ENCODE measurements at places on chromosomes 4 and X.

DNA sequence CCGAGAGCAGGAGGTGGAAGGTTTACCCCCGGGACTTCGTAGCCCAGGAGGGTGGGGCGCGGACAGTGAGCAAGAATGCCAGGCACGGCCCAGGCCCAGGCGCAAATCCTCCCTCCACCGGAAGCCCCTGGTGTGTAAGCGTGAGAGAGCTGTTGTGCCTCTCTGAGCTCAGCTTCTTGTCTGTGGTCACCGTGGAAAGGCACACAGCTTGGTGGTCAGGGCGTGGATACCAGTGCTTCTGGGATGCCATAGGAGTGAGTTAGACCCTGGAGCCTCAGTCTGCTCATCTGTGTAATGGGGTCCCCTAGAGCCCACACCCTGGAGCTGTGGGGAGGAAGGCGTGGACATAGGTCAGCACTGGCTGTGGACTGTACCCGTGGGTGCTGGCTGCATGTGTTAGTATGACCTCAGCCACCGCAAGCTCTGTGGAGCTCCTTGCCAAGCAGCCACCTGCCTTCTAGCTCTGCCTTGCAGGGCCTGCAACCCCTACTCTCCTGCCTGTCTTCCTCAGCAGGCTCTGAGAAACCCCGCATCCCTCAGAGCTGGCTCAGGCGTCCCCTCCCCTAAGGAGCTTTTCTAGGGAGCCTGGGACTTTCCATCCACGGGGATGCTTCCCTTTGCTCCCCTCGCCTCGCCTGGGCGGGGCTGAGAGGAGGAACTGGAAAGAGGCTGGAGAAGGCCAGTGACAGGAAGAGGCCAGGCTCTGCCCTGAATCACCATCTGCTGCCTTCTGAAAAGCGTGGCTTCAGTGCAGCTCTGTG is 28.0 kb upstream of the AFAP1 start:
- DNase-seq = peak; percentile 35

GRCh38 chr4:159607809-159608208 is 504.9 kb downstream of the RAPGEF2 start:
- no peak for DNase-seq

- DNase-seq = peak; percentile 29
Measured at GRCh38 chr4:147640331-147640730, 23.1 kb downstream of the TMEM184C start.

GRCh38 chrX:30580641-30581040 is 3.1 kb upstream of the TASL start:
- peak; percentile 1 for DNase-seq

DNA sequence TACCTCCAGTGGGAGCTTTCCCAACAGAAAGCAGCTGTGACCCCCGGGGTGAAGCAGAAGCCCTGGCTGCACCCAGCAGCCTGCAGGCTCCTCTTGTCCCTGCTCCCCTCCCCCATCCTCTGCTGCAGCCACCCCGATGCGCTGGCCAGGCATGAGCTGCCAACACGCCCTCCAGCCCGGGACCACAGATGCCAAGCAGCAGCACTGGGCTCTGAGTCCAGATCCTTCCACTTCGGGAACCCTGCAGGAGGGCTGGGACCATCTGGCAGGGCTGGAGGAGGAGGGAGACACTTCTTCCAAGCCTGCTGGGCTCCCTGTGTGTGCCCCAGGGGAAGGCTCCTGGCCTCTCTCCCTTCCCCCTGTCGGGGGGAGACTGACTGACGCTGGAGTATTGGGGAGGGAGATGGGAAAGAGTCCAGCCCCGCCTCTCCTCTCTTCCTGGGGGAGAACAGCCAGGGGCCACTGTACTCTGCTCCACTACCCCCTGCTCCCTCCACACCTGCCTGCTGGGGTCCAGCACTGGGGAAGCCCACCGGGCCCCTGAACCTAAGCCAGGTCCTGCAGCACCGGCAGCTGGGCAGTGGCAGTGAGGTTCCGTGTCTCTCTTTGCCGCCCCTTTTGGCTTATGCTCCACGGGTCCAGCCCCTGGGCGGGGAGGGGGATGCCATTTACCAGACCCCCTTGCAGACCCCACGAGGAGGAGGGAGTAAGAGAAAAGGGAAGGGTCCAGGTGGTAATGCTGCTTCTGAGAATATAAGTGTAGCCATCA is 55.7 kb downstream of the PPP2R2C start:
- no peak for DNase-seq

DNA sequence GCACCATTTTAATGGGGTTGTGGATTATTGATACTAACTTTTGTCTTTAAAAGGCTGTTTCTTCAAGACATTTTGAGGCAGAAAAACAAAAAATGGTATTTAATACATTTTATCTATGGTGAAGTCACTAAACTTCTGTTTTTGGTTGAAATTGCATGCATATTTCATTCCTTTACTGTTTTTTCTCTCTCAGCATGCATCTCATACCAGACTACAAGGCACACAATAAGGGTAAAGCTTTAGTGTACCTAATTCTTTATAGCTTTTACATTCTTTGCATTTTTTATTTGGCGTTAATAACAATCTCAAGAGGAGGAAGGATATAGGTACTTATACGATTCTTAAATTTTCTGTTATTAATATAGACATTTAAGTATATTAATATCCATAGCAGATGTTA is 151.0 kb upstream of the DKK2 start:
- DNase-seq = no peak

DNA sequence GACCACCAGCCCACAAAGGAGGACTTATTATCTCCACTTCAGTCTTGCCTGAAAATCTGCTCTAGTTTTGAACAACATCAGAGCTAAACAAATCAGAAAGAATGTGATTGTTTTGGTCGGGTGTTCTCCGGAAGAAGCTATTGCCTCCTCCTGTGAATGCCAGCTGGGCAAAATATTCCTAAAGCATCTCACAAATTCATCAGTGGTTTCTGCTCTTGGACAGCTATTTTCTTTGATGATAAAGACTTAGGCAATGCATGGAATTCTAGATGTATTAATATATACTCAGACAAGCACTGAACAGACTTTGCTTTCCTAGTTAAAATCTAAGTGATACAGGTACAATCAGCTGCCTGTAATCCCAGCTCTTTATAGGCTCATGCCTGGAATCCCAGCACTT is 71.8 kb downstream of the ASMT start:
- peak; percentile 19 for DNase-seq

DNA sequence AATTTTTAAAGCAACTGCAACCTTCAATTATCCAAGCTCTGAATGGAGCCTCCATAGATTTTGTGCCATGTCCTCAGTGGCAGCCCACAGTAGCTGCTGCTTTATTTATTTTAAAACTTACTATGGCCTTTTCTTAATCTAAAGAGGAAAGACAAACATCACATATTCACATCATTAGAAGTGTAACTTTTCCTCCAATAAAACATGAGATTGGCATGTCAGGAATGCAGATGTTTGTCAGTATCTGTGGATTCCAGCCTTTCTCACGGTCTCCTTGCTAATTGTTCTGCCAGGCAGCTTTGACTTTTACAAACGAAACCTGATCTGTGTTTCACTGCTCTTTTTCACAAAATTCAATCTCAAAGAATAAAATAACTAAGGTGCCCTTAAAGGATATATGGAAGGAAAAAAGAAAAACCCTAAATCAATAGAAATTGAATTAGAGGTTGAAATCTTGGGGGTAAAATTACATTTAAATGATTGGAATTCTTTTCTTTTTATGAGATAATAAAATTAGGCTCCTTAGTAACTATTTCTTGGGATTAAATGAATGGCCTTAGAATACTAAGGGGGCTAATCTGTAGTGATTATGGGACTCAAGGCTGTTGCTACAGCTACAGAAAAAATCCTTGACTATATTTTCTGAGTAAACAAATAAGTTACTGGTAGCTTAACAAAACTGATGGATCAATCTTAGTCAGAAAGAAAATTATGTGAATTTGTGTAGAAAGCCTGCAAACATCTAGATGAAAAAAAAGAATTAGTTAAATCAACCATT is 151.3 kb downstream of the RTL9 start:
- DNase-seq = peak; percentile 58

DNA sequence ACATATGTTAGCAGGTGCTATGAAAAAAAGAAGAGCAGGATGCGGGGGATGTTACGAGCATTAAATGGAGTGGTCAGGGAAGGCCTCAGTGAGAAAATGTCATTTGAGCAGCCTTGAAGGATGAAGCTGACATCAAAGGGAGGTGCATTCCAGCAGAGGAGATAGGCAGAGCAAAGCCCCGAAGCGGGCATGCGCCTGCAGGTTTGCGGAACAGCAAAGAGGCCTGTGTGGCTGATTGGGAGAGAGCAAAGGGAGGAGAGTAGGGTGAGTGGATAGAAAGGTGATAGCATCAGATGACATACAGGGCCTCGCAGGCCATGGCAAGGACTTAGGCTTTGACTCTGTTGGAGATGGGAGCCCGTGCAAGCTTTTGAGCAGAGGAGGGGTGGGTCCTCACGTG is 95.4 kb upstream of the GPR50 start:
- no peak for DNase-seq

GRCh38 chr4:33477715-33478114 is 2757.5 kb downstream of the PCDH7 start:
- no peak for DNase-seq

GRCh38 chrX:112812741-112813140 is 27.9 kb downstream of the AMOT start:
- DNase-seq = no peak

- no peak for DNase-seq
Measured at GRCh38 chr4:177446586-177446985, 4.3 kb upstream of the AGA start.

- no peak for DNase-seq
Measured at GRCh38 chr4:155638195-155638965, 28.3 kb upstream of the GUCY1A1 start.

DNA sequence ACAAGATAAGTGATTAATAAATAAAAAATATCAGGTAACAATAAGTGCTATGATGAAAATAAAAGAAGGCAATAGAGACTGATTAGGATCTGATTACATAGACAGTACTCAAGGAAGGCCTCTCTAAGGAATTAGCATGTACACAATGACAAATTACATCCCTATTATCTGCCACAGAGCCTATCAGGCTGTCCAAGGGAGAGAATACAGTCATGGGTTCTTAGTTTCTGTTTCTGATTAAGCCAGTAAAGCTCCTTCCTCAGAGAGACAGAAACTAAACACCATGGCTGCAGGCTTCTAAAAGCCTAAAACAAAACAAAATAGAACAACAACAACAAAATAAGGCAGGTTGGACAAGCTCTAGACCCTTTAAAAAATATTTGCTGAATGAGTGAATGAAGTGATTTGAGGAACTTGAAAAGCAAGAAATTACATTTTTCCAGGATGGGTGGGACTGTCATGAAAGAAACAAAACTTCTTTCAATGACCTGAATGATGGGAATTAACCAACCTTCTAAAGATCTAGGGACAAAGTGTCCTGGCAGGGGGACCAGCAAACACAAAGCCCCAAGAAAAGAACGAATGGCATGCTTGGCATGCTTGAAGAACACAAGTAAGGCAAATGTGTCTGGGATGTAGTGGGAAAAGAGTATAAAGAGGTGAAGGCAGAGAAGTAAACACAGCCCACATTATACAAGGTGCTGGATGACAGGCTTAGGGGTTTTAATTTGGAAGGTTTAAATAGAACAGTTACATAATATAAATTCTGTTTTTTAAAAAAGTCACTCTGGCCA is 44.1 kb downstream of the NAA11 start:
- DNase-seq = no peak

DNA sequence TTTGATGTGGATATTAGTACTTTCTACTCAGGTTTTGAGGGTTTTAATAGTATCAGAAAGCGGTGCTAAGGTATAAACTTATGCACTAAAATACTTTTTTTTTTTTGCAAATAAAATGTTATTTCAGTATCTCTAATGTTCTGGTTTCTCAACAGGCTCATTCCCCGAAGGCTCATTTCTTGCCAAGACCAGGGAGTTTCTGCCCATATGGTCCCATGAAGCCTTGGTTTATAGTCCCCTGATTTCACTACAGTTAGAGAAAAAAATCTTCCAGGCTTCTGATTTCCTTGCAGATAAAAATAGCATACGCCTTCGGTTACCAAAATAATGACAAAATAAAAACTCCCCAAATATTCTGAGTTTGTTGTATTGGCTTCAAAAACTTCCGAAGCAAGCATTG is 814.2 kb upstream of the PABPC4L start:
- no peak for DNase-seq

Measured in EL (cell line).